Stimulated activated CD4-positive, alpha-beta T cell treated with anti-CD3 and anti-CD28 coated beads, Interleukin-1b, Interleukin-23, amount 100 ng/mL, for 4 hours (primary cell): ENCODE measurements at places on chromosomes 7 and 10.

DNA sequence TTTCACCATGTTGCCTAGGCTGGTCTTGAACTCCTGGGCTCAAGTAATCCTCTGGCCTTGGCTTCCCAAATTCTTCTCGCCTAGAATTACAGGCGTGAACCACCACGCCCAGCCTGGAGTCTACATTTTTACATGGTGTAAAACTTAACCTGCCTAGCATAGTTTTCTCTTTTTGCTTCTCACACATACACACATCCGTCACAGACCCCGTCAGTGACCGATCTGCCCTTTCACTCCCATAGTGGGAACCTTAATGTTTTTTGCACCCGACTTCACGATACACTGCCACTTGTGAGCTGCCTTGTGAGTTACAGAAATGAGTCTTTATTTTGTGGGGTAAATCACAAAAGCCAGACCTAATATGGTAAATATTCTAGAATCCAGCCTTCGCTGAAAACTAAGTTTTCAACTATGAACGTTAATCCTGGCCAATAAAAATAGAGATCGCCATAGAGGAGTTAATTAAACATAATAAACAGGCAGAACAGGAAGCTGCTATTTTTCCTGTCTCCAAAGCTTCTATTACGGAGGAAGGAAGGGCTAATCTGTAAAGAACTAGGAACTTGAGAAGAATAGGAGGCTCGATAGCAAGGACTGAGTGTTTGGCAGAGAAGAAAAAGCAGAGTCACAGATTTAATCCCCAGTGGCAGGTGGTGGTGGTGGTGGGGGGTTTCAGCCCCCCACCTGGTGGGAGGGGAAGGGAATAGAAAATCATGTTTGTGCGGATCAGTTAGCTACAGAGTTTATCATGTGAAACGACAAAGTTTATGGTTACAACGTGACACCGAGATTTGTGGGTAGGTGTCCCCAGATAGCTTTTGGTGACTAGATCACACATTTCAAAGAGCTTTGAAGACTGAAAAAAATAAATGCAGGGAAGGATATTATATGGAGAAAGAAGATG is 14.7 kb upstream of the FAM171A1 start:
- no peak for DNase-seq

DNA sequence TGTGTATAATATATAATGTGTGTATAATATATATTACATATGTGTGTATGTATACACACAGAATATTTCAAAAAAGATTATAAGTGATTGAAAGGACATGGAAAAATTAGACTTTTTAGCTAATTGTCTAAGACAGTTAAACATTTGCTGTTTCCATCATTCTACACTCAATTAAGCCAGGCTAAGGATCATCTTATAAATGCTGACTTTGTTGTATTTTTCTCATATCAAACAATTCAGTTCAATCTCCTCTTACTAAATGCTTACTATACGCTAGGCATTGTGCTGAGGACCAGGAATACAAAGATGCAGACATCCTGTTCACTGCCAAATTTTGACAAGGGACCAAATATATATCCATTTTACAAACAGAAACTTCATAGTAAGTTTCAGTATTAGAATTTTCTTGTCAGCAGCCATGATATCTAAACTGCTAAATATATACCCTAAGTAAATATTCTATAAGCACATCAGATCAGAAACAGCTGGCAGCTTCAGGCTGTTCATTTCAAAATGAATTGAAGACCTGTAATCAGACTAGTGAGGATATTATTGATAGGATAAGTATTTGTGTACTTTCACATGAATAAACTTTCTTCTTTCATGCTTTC is 10.3 kb upstream of the LRRN3 start:
- DNase-seq = no peak

DNA sequence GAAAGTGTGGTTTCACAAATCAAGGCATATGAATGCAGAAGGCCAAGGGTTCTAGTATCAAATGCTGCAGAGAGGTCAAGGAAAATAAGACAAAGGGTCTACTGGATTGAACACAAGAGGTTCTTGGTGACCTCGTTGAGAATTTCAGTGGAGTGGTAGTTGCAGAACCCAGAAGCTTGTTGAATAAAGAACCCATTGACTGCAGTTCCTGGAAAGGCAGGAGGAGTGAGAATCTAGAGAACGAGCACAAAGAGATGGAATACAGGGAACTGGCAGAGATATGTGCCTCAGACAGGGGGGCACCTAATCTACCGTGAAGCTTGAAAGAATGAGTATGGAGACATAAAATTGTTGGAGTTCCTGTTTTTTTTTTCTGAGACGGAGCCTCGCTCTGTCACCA is 3.5 kb upstream of the SEPTIN7 start:
- no peak for DNase-seq

DNA sequence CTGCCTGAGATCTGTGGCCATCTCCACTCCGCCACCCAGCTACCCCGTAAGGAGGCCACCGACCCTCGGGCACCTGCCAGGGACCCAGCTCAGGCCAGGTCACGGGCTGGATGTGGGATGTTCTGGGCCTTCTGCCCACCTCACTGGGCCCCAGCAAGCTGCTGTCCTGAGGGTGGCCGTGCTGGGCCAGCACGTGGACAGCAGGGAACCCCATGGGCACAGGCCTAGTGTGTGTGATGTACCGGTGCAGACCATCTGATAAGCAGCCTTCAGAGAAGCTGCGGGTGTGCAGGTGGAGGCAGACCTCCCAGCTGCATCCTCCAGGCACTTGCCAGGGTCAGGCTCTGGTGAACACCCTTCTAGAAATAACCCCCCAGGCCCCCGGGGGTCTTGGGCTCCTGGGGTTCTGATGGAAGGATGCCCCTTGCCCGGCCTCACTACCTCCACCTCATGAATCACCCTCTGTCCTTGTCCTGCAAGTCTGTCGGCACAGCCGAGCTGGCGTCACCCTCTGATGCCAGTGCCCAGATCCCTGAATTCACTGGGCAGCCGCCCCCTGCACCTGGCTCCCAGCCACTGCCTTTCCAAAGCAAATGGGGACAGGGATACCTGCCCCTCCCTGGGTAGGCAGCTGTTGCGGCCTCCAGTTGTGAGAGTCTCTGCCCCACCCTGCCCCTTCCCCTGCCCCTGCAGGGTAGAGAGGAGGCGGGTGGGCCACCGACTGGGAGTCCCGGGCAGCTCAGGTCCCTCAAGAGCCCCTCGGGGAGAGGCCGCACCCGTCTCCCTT is 139.8 kb downstream of the FAM53B start:
- no peak for DNase-seq

DNA sequence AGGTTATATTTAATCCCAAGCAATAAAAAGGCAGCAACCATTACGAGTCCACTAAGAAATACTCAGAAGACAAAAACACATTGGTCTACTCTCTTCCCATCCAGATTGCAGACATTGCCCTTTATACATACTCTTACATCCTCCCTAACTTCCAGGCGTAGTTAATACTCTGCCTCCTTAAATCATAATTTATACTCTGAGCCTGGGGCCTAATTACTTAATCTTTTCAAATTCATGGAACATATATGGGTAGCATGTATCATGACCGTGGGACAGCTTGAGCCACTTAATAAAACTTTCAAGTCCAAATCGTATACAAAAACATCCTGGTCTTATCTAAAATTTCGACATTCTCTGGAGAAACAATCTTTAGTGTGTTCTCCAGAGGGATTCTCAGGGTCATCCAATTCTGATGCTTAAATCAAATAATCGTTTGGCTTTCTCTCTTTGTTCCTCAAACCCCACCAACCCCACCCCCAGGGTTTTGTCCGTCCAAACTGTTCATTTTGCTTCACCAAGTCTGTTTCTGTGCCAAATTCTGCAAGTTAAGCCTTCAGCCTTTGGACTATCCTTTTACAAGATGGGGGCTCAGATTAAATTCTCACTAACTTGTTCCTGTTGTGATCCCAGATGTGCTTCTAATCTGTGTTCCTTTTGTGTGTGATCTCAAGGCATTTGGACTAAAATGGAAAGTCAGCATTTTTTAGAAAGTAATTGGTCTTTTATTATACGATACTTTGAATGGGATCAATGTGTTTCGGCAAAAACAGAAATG is 86.4 kb downstream of the ADAM12 start:
- no peak for DNase-seq

- DNase-seq = no peak
These were observed 205.8 kb downstream of the HECW1 start for GRCh38 chr7:43318188-43318770.

DNA sequence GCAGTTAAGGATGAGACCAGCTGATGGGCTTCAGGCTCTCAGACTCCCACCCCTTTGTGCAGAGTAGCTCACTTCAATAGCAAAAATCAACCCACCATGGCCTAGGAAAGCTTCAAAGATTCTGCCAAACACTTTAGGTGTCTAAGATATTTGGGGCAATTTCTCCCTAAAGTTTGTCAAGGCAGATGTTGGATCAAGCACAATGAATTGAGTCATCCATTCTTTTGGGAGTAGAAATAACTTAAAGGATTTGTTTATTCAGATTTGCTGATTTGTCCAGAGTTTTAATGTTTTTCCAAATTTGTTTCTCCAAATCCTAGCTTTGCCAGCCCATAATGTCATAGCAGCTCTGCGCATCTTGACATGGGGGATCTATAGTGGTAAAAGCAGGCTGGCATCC is 855.1 kb downstream of the LRMDA start:
- no peak for DNase-seq

- no peak for DNase-seq
These were observed 72.0 kb downstream of the DGKI start for GRCh38 chr7:137774793-137775201.

DNA sequence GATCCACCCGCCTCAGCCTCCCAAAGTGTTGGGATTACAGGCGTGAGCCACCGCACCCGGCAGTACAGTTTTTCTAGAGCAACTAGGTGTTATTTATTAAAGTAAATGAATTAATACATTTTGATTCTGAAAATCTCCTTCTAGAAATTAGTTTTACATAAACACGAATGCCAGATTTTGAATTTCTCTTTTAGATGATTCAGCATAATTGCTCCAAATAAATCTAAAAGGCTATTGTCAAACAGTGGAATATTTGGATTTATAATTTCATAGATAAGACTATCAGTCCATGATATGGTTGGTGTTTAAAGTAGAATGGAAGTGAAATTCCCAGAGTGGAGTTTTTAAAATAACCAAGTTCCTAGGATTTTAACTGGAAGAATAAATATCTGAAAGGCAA is 1.5 kb upstream of the PHF14 start:
- DNase-seq = no peak

DNA sequence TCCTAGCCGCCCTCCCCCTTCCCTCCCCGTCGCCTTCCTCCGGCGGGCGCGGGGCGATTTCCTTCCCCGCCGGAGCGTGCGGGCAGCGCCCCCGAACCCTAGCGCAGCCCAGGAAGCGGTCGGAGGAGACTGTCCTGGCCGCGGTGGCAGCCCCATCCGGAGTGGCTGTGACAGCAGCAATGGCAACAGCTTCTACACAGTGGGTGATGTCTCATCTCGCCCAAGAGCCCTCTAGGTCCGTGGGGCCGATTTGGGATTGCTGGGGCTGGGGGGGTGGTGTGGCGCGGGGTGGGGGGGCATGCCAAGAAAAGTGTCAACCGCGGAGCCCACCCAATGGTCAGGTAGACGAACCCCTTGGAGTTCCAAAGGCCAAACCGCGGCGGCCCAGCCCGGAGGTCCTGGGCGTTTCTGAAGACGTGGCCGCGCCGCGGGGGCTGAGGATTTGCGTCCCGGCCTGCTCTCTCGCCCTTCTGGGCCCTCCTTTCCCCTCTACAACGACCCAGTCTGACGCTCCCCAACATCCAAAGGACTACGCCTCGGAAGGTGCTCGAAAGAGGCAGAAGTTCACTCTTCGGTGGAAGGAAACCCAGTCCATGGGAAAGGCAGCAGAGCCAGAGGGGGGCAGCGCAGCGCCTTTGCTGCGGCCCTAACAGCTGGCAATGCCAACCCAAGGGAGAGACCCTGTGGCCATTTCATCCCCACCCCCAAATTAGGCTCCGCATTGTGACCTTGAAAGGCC is 603 bp upstream of the TWIST1 start:
- DNase-seq = no peak

GRCh38 chr10:63702092-63702491 is 180.9 kb downstream of the REEP3 start:
- no peak for DNase-seq

GRCh38 chr10:27143686-27144085 is 10.5 kb downstream of the YME1L1 start:
- no peak for DNase-seq

DNA sequence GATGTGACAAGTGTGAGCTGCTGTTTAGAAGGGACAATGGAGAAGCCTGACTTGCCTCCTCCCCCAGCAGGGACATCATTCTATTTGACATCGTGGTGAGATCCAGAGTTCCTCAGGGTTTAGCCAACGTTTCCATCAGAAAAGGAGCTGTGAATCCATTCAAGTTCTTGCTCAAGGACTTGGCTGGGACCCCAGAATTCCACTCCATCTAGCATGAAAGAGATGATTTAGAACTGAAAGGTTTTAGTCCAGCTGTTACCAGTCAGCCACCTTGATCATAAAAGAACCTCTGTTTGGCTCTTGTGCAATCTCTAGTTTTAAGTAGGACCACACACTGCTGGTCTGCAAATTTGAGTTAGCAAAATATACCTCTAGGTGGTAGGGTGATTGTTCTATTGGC is 337.6 kb downstream of the FRMD4A start:
- no peak for DNase-seq

DNA sequence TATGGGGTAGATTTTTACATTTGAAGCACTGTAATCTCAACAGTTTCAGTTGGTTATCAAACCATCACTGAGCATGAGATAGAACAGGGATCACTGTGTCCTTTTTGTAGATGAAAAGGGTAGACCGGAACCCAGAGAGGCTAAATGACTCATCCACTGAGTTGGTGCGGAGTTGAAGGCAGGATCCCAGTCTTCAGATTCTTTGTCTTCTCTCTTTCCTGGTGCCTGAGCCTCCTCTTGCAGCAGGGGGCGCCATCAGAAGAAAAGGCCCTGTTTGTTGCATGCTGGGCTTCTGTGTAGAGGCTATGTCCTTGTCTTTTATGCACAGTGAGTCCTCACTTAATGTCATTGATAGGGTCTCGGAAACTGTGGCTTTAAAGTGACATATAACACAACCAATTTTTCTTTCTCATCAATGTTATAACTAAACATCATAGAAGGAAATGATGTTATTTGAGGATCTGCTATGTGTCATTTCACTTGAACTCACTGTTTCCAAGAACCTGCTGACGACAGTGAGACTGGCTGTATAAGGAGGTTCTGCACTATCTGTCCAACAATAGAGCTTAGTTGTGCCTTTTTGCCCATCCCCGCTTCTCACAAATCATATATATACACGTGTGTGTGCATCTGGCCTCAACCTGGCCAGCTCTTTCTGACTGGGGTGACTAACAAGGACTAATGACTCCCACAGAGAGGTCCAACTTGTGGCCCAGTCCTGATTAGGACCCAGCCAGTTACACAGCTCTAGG is 14.3 kb downstream of the ZNF282 start:
- peak; percentile 69 for DNase-seq

DNA sequence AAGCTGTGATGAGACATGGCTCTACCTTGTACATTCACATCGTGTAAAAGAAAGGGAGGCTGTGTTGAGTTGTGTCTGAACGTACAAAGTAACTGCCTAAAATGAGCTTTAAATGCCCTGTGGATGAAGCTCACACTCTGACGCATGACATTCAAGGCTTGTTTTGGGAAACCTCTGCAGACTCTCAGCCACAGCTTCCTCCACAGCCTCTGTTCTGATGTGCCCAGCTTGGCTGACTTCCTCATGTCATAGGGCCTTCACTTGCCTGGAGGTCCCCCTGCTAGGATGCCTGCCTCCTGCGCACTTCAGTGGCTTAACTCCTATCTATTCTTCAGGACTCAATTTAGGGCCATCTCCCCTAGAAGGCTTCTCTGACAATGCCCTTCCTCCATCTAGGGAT is 230.0 kb upstream of the HABP2 start:
- DNase-seq = no peak
